Fibroblast of villous mesenchyme (primary cell): ENCODE measurements at places on chromosomes 2 and 18.

GRCh38 chr2:28626891-28627421 is 124.7 kb upstream of the PPP1CB start:
- peak; percentile 93 for DNase-seq

DNA sequence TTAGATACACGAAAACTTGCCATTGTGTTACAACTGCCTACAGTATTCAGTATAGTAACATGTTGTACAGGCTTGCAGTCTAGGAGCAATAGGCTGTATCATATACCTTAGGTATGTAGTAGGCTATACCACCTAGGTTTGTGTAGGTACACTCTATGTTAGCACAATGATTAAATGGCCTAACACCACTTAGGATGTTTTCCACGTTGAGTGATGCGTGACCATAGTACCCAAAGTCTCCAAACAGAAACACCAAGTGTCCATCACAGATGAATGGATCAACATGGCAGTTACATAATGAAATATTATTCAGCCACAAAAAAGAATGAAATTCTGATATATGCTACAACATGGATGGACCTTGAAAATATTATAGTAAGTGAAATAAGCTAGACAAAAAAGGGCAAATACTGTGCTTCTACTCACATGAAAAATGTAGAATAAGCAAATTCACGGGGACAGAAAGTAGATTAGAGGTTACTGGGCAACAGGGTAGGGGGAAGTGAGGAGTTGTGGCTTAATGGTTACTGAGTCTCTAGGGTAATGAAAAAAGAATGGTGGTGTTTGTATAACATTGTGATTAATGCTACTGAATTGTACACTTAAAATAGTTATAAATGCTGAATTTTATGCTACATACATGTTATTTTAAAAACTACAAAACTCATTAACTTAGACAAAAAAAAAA is 62.6 kb downstream of the TMEM131 start:
- DNase-seq, result no peak

- DNase-seq, result no peak
Observed at GRCh38 chr18:31946305-31947046, 3.5 kb upstream of the TRAPPC8 start.

- DNase-seq, result no peak
Observed at GRCh38 chr2:164802095-164802707, 39.4 kb downstream of the COBLL1 start.

GRCh38 chr2:105738658-105739241 is 6.0 kb upstream of the NCK2 start:
- no peak for DNase-seq

- no peak for DNase-seq
Observed at GRCh38 chr2:3277748-3278520, 99.7 kb downstream of the EIPR1 start.

GRCh38 chr2:133739039-133739438 is 170.8 kb upstream of the NCKAP5 start:
- DNase-seq, result no peak

DNA sequence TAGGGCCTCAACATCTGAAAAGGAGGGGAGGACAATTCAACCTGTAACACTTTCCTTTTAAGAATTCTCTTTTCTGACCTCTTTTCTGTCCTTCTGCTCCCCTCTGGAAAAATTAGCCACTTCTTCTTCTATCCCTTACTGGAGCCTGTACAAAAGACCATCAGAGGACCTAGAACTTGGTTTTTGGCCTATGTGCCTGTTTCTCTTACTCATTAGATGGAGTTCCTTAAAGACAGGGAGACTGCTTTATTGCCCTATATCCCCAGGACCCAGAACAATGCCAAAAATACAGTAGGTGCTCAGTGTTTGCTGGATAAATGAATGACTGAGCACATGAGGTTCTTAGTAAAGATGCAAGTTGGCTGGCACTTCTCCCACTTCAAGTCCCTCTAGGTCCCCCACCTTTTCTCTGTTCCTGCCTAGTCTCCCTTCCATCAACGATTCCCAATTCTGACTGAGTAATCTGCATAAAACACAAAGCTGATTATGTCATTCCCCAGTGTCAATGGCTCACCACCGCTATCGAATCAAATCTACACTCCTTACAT is 114.2 kb downstream of the DDX1 start:
- DNase-seq, result no peak

DNA sequence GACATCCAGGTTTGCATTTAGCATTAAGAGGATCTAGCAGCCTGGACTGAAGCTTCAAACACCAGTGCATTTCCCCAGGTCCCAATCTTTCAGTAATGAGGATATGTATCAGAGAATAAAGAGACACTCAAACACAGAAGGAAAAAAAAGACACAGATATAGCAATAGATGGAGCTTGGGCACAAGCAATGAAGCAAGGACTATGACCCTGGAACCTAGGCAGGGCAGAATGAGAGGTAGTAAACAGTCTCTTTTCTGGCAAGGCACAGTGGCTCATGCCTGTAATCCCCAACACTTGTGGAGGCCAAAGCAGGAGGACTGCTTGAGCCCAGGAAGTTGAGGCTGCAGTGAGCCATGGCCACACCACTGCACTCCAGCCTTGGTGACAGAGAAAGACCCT is 80.7 kb upstream of the HNRNPA3 start:
- no peak for DNase-seq

DNA sequence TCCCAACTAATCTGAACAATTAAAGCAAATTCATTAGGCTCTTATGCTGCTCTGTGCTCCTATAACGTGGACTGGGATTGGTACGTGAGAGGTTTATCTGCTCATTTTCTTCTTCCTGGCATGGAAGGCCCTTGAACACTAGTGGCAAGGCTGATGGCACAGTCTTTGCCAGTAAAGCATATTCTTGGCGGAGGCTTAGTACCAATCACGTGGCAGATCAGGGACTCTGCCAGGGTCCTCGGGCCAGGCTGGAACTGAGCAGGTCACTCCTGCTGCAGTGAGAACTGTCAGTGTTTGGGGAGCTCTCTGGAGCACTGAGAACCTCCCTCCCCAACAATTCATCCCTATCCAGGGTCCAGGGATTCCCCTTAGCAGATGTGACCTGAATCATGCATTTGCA is 3.7 kb upstream of the ALPK2 start:
- DNase-seq, result no peak

DNA sequence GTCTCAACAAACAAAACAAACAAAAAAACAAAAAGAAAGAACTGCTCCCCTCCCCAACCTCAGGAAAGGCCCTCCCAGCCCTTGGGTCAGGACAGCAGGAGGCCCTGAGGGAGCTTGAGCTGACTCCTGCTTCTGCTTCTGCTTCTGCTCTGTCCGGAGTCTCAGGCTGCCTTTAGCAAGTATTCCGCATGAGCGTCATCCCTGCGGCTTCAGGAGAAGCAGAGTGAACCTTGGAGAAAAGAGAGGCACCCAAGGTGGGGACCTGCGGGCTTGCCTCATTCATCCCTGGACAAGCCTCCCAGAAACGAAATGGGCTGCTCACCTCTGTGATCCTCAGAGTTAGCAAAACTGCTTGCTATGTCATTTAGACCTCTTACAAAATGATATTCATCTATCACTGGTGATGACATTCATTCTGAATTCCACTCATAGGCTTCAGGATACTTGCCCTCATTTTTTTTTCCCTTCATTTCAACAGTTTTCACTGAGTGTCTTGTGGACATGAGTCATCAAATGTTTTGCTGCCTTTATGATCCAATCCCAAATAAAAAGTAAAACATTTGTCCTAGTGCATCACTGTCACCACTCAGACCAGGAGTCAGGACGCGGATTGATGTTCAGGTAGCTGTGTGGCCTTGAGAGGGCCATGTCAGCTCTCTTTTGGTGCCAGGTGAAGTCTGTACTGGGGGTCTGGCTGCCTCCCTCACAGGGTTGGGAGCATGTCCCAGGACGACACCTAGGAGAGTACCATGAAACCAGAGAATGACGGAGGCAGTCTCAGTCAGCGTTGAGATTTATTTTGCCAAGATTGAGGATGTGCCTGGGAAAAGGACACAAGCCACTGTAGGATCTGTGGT is 51.7 kb downstream of the IMPA2 start:
- peak; percentile 81 for DNase-seq

DNA sequence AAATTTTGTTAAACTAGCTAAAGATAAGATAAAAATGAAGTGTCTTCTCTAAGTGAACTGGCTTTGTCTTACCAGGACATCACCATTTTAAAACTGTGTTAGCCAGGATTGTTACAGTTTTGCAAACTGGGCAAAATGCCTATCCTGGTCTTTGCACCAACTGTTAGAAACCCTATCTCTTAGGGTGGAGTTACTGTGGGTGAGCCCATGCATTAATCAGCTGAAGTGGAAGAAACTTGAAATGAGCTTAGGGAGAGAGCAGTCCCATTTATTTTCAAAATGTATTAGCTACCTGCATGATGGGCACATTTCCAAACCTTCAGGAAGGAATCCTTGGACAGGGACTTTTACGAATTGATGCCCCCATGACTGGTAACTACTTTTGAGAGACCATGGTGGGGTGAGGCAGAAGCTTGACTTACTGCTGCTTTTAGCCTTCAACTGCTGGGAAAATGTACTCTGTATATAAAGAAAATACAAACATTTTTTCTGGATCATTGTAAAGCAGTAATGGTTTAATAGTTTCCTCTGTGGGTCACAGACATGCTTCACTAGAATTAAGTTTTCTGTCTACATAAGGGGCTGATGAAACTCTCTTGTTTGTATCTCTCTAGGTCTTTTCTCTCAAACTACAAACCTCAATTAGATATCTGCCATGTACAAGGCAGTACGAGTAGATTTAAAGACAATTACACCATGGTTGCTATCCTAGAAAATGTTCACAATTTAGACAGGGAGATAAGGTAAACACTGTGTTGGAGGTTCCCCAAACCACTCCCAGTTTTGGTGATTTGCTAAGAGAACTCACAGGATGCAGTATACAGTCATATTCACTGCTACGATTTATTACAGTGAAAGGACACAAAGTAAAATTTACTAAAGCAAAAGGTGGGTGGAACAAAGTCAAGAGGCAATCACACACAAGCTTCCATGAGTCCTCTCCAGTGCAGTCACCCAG is 321.4 kb upstream of the MMADHC start:
- DNase-seq, result peak; percentile 78

DNA sequence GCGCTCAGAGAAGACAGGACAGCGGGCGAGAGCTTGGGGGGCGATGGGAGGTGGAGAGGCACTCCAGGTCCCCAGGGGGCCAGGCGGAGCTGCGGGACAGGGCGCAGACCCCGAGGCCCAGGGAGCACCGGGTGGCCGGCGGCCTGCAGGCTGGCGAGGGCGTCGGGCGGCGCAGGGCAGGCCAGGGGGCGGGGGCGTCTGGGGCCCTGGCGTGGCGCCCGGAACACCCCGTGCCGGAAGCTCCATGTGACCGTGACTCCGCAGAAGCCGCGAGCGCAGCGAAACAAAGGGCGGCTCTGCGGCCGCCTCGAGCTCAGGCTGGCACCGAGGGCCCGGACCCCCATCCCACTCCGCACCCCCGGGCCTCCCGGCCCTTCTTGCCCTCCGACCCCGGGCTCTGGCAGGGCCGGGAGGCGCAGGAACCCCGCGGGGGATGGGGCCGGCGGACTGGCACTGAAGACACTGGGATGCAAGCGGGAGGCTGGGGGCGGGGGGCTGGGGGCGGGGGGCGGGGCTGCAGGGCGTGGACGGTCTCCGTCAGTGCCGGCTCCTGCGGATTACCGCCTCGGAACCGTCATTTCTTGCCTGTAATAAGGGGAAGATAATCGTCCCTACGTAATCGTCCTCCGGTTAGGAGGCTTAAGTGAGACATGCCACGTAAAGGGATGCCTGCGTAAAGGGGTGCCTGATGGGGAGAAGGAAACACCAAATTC is 19.1 kb downstream of the SH2D6 start:
- peak; percentile 99 for DNase-seq

GRCh38 chr2:171185941-171186340 is 25.2 kb upstream of the TLK1 start:
- peak; percentile 12 for DNase-seq

- DNase-seq, result no peak
Observed at GRCh38 chr2:214484239-214484638, 73.4 kb downstream of the VWC2L start.

DNA sequence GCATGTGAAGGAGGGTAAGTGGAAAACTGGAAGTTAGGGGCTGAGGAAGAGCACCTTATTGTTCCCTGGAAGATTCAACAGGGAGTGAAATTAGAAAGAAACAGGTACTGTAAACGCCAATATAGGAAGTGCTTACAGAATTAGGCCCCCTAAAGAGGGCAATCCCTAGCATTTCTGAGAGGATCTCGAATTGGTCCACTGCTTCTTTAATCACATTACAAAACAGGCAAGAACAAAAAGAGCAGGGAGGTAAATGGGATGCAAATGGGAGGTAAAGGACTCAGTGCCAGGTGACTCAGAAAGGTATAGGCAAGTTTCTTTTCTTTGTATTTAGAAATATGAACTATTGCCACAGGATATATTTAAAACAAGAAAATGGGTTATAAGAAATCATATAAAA is 116.4 kb upstream of the FANCL start:
- DNase-seq, result no peak

GRCh38 chr2:104049981-104050380 is 803.9 kb upstream of the POU3F3 start:
- no peak for DNase-seq

- DNase-seq, result no peak
Observed at GRCh38 chr2:54348646-54349045, 92.6 kb upstream of the TSPYL6 start.

DNA sequence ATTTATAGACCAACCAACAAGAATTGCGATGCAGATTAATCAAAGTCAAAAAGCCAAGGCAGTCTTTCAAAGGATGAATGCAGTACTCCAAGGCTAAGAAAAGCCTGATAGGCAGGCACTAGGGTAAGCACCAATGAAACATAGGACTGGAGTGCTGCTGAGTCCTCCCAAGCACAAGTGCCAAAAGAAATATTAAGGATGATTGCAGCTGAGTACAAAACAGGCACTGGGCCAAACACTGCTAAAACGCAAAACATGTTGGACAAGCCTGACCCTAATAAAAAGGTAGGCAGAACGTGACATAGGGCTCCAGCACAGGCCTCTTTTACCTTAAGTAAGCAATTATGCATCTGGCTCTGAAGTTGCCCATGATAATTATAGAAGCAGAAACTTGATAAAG is 160.1 kb upstream of the LRP1B start:
- DNase-seq, result no peak

GRCh38 chr2:217711188-217711587 is 291.6 kb downstream of the TNS1 start:
- peak; percentile 75 for DNase-seq

DNA sequence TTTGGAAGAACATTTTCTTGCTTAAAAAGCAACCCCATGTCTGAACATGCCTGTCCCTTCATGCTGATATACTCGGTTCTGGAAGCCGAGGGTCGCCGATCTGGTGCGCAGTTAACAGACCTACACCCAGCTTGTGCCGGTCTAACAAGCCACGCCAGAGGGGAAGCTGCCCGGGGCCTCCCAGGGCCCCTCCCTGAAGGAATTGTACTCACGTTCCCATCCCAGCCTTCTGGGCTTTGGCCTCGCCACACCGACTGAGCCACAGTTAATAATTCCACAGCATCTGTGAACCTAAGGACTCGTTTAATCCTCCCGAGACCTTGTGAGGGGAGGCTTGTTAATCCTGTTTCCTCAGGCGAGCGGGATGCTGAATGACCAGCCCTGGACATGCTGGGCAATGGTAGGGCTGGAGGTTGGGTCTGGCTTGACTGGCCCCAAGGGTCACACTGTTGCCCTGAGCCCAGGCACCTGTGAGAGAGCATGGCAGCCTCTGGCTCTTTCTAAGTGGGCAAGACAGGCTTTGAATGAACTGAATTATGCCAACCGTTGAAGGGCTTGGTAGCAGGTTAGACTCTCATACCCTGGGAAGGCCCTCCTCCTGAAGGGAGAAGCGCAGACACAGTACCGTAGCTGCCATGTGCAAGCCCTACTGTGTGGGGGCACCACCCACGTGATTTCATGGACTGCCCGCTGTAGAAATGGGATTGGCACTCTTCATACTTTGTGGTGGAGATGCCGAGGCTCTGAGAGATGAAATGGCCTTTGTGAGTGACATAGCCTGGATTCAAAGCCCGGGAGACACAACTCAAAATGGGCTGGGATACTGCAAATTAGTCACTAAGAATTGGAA is 27.9 kb upstream of the ODC1 start:
- DNase-seq, result no peak
